Islet precursor cell (in vitro differentiated cells): ENCODE measurements at places on chromosomes 4 and X.

DNA sequence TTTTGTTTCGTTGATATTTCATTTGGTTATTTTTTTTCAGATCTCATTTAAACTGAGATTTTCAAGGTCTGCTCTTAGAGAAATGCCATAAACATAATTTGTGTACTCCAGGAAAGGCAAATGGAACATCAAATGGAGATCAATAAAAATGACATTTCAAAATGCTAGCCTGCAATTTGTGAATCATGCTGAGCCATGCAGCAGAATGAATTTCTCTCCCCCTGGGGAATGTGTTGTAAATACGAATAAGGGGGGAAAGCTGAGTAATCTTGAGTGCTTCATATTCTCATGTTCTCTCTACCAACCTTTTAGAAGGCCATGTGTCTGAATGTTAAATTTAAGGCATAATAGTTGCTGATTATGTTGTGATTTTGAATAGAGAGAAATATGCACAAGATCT is 7.8 kb downstream of the ZCCHC4 start:
- DNase-seq: no peak

GRCh38 chr4:76084542-76084941 is 10.0 kb downstream of the ART3 start:
- no peak for DNase-seq

DNA sequence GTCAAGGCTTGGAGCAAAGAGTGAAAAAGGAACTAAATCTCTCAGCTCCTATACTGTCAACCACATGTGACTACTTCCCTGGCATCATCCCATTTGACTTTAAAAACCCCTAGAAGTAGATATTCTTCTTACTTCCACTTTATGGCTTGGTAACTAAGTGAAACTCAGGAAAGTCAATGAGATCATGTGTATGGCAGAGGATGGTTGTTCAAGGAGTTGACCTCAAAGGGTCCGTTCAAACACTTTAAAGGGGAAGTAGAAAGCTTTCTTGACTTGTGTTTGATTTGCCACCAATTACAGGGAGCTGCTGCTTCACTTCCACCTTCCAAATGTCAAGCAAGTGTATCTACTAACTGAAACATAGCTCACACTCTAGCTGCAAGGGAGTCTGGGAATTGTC is 187.2 kb downstream of the RAB28 start:
- DNase-seq: no peak

DNA sequence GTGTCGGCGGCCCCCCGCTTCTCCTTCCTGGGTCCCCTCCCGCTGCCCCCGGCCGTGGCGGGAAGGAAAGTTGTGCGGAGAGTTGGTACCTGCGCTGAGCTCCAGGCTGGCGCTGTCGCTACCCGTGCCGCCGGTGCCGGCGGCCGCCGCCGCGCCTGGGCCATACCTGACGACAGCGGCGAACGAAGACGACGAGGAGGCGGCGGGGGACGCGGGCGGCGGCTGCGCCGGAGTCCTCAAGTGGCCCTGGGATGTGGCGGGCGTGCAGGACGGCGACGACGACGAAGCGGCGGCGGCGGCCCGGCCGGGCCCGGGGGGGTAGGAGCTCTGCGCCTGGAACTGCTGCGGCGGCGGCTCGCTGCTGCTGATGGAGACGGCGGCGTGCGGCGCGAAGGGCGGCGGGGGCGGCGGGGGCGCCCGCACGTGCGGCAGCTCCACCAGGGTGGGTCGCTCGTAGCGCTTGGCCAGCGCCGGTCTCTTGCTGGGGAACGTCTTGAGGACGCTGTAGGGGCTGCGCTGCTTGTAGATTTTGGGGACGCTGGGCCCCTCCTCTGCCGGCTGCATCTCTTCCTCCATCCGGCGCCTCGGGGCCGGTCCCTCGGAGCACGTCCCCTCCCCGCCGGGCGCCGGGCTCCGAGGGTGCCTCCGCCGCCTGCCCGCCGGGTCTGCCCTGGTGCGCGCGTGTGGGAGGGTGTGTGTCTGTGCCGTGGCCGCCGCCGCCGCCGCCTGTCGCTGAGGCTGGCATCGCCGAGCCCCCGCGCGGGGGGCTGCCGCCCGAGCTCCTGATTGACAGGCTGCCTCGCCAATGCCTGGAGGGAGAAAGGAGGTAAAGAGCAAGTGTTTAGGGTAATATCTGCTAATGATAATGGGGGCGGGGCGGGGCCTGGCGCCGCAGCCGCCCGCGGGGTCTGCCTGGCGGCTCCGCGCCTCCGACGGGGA is 618 bp downstream of the BEND4 start:
- peak; percentile 88 for DNase-seq

DNA sequence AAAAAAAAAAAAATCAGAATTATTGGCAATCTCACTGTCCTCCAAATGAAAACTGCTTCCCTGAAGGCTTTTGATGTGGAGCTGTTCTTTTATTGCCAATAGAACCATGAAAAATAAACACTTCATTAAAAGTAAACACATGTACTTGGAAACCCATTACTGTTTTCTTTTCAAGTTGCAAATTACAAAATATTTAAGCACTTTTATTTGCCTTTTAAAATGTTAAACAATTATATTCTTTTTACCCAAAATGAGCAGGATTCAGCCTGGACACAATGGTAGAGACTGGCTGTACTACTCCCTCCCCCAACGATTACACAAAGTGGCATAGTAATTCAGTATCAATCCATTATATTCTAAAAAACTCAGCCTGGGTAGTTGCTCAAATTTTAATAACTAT is 60.9 kb downstream of the SH2D1A start:
- DNase-seq: no peak

DNA sequence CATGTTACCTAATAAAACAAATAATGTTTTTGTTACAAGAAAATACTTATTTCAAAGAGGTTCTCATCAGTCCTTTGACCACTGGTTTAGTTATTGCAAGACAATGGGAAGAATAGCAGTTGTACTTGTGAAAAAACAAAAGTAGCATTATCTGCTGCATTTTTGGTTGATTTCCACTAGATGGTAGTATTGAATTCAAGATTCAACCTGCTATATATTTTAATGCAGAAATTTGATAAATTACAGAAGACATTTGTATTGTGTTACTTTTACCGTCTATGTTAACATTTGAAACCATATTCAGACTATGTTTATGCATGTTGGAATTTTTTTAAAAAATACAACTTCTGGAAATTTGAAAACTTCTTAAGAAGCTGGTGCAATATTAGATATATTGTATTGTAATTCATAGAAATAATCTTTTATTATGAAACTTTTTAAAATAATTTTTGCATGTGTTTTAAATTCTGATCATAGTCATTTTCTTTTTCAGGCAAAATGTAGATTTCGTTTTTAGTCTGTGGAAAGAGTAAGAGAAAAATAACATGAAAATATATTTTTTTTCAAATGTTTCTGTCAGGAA is 56.4 kb downstream of the SPCS3 start:
- DNase-seq: no peak

DNA sequence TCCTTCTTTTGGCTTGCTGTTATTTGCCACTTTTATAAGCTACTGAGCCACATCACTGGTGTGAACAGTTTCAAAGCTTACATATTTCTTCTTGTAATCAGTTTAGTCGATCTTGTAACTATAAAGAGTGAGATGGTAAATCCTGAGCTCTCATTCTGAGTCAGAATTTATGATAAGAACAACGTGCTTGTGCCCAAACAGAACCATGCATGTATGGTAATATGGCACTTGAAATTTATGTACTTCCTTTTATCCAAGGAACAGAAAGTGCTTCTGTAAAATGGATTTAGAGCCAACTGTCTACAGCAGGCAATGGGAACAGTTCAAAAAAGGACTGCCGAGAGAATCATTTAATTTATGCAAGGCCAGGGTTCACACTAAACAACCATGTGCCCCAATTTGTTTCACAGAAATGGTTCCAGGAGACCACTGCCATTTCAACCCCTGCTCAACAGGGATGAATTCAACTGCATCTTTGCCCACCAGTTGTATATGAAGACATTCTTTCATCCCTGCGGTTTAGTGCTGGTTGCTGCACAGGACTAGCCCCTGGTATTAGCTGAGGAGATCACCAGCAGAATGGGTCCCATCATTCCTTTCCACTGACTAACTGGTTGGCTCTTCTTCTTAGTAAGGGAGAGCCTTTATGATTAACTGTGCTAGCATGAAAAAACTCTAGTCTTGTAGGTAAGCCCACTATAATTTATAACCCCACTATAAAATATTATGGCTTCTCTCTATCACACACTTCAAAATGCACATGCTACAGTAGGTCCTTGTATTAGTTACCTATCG is 162.9 kb upstream of the PGRMC2 start:
- no peak for DNase-seq

DNA sequence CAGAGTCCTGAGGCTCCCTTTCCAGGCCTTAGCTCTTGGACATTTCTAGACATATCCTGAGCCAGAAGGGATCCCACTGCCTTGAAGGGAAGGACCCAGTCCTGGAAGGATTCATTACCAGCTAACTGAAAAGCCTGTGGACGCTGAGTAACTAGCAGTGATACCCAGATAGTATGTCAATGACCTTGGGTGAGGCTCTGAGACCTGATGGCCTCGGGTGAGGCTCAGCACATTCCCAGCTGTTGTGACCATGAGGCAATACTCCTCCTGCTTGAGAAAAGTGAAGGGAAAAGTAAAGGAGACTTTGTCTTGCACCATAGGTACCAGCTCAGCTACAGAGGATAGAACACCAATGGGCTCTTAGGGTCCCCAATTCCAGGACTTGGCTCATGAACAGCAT is 268.1 kb downstream of the DKK2 start:
- DNase-seq: no peak

- peak; percentile 64 for DNase-seq
These were observed 34.5 kb downstream of the LINC00632 start for GRCh38 chrX:140744085-140744484.

GRCh38 chr4:184253072-184253420 is 35.4 kb upstream of the ENPP6 start:
- DNase-seq: no peak

DNA sequence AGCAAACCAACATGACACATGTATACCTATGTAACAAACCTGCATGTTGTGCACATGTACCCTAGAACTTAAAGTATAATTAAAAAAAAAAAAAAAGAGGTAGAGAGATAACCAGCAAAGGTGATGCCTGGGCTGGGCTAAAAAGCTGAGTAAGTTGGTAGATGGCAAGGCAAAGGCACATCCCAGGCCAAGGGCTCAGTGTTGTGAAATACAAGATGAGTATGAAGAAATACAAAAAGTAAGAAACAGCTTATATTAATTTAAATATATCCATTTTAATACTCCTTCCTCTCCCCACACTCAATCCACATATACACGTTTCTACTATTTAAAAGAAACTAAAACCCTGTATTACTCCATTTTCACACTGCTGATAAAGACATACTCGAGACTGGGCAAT is 25.8 kb downstream of the TEC start:
- no peak for DNase-seq

DNA sequence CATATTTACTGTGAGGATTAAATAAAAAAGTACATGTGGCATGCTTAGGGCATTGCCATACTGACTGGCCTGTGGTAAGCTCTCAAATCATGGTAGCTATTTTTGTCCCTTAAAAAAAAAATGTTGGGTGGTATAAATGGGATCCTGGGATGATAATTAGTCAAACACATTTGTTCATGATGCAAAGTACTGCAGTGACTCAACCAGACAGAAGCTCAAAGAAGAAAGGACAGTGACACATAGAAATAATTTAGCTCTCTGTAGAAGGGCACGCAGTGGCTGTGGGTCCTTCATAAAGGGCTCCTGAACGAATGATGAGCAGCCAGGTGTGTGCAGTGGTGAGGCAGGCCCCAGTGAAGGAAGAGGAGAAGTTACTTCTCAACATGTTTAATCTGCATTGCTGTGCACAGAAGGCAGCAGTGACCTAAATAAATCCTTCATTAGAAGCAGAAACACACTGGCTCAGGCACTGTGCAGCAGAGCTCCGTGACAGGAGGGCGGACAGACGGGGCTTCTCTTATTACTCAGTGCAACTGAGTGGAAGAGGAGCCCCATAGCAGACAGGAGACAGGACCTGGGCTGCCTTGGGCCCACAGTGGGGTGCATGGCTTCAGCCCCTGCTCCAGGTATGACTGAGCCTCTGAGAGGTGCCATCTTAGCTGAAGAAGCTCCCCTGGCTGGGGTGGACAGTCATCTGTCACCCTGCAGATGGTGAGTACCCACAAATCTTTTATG is 20.3 kb downstream of the HS3ST1 start:
- no peak for DNase-seq

- DNase-seq: no peak
These were observed 88.2 kb upstream of the TFDP3 start for GRCh38 chrX:133306316-133306715.

DNA sequence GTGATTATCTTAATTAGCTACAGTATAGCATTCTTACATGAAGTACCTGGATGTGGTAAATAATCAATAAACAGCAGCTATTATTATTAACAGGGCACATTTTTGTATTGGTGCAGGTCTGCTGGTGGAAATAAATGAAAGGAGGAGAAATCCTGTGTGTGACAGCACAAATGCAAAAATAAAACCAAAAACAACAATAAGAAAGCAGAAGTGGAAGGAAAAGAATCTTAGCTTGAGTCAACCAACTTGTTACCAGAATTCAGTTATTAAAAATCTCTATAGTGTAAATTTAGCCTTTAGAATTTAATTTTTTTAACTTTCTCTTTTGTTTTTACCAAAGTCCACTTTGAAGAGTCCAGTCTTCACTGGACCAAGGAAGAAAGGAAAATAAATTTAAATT is 63.1 kb upstream of the LSM6 start:
- DNase-seq: no peak

GRCh38 chr4:152448038-152448707 is 87.7 kb downstream of the FBXW7 start:
- no peak for DNase-seq

- no peak for DNase-seq
These were observed 24.1 kb downstream of the AGTR2 start for GRCh38 chrX:116194649-116195048.

- DNase-seq: no peak
These were observed 8.2 kb upstream of the YIPF6 start for GRCh38 chrX:68490644-68491043.
